ENCODE measurements at places on chromosomes 4 and X.

DNA sequence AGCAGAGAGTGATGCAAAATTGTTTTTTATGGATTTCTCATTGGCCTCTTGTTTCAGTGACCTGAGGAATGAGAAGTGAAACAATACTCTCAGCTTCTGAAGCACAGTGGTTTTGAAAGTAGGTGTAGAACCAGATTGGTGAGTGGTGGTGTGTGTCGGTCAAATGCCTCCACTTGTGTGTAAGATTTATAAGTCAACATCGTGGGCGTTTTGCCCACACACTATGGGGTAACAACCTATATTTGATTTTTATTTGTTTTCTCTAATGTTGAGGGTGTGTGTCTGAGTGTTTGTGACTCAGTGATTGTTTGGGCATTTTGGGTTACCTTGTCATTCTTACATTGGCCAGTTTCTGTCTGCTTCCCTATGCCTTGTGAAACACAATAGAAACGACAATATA lies 23.3 kb downstream of the ADGRL3 start:
- DNase-seq = no peak

- DNase-seq = no peak
Measured at GRCh38 chrX:65634732-65635131, 32.7 kb upstream of the MSN start.

- DNase-seq = no peak
Measured at GRCh38 chr4:79603681-79604080, 195.7 kb upstream of the GK2 start.

DNA sequence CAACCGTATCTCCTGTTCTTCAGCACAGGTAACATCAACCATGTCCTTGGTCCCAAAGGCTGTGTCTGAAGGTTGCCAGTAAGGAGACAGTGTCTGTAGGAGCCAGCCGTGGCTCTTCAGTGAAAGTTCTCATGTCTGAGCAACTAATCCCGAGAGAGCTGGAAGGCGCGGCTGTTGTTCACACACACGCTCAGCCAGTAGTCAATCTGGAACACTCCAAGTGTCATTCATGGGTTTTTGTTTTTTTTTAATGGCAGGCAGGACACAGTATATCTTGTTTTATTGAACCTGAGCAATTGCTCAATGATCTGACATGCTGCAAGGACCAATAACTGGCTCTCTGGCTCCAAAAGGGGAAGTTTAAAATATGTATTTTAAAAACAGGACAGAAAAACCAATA lies 48.4 kb upstream of the MAP3K15 start:
- DNase-seq = no peak

- no peak for DNase-seq
Measured at GRCh38 chrX:80817002-80817401, 7.3 kb upstream of the BRWD3 start.

- DNase-seq = no peak
Measured at GRCh38 chr4:78634011-78634664, 82.6 kb downstream of the ANXA3 start.

DNA sequence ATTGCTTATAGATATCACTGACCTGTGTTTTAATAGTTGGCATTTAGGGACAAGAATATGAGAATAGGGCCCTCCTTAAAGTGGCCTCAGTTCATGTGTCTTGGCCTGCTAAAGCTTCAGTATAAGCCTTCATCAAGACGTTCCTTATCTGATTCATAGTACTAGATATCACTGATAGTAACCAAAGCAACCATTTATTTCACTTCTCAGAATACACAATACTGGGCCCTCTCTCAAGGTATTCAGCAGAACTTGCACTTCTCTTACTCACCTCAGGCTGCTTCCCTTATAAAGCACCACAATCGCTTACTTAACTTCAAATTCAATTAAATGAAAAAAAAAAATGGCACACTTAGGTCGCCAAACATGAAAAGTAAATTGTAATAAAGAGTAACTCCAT lies 259.4 kb upstream of the PCDH7 start:
- no peak for DNase-seq

GRCh38 chrX:20218836-20219505 lies 47.7 kb downstream of the RPS6KA3 start:
- DNase-seq = no peak

DNA sequence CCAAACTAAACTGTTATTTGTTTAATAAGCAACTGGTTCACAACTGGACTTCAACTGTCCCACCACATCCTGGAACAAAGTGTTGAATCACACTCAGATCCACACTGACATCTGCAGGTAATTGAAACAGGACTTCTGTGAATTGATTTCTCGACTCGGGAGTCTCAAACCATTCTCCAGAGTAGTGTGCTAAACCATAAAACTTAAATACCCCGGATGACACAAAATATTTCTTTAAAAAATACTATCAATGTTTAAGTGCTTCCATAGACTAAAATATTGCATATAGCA lies 95.4 kb upstream of the PLAC1 start:
- DNase-seq = no peak

GRCh38 chrX:10259716-10260115 lies 102.9 kb downstream of the CLCN4 start:
- no peak for DNase-seq

DNA sequence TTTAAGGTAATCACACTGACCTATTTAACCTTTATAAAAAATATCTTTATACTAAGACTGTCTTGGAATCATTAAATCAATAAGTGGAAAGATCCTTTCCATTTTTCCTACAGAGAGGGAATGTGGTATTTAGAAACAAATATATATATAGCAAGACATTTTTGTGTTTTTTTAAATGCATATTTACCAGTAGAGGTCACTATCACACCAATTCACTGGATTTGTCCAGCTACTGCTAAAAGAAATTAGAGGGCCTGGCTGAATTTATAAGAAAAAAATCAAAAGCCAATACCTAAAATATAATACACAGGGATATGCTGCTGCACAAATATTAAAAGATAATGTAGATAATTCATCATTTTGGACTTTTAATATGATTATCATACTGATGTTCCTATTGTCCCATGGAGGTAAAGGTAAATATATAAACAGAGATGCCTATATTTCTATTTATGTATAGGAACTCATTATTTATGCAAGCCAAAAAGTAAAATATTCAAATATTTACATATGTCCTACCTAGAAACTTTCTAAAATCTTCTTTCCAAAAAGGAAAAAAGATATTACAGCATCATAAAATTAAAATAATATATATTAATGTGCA lies 69.5 kb downstream of the PDE5A start:
- no peak for DNase-seq

GRCh38 chrX:15943391-15943790 lies 88.8 kb upstream of the AP1S2 start:
- no peak for DNase-seq

DNA sequence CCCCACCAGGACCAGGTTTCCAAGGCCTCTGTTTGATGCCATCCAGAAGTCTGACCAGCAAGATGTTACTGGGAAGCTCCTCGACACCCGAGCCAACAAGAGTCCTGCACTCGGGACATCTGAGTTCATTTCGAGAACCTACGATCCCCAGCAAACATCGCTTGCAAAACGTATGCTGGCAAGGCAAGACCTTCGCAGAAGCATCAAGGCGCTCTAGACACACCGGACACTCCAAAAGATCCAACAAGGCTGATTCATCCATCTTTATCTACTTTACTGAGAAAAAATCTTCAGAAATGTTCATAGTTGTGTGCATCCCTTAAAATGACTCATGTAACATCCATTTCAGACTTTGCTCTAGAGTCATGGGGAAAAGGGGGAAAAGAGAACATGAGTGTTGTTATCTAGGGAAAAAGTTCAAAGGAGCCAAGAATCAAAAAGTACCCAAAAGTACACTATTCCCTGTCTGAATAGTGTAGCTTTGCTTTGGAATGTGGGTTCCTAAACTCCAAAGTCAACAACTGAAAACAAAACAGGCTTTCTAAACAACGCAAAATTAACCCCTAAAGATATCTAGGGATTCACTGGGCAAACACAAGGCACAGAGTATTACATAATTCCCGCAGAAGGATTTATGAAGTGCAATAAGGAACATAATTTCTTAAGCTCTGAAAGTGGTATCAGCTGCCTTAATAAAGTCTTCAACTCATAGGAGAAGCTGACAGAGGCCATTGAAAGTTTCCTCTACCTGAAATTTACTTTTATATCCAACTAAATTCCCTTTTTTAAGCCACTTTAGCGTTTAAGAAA lies 1.6 kb downstream of the SH3RF1 start:
- no peak for DNase-seq

GRCh38 chr4:16082426-16083240 lies 1.2 kb downstream of the PROM1 start:
- DNase-seq = no peak

- no peak for DNase-seq
Measured at GRCh38 chr4:26482508-26483462, 7.5 kb downstream of the CCKAR start.

DNA sequence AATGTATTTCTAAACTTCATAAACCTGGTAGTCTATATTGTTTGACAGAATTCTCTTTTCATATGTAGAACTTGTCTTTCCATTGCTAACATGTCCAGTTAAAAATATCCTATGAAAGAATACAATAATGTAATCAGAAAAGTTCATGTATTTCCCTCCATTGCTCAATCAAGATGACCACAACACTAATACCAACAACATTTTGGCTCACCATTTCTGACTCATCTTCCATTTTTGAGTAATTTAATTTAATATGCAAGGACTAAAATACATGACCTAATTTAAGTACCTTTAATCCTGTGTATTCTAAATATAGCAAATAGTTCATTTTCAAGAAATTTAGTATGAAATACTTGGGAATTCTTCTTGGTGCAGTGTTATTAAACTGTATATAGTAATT lies 239.5 kb upstream of the GPC4 start:
- DNase-seq = no peak

- no peak for DNase-seq
Measured at GRCh38 chrX:129540722-129541184, 694 bp downstream of the OCRL start.

DNA sequence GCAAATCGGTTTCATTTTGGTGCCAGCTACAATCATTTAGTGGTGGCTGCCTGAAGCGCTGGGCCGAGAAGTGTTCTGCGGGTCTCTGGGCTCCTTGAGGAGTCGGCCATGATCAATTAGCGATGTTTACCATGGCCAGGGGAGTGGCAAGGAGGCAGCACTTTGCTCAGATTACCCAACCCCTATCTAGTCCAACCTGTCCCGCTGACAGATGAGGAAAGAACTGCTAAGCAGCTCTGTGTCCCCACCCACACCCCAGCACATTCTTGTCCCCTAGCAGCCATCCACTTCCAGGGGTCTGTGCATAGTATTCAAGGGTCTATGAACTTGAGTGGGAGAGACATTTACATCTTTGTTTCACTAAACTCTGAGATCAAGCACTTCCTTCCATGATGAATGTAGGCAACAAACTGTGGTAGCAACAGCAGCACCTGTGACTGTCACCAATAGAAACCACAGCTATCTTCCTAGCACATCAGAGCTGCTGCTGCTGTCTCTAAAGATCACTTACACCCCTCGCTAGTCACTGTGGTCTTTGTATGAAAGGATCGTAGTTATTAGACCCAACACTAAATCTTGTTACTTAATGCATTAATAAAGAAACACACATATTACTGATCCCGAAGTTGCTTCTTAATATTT lies 331.6 kb downstream of the BCOR start:
- no peak for DNase-seq

GRCh38 chrX:129998021-129998420 lies 15.6 kb downstream of the BCORL1 start:
- DNase-seq = no peak

- no peak for DNase-seq
Measured at GRCh38 chr4:138627096-138627495, 384.9 kb upstream of the SLC7A11 start.

GRCh38 chr4:168643111-168643795 lies 146.4 kb downstream of the PALLD start:
- DNase-seq = no peak

- no peak for DNase-seq
Measured at GRCh38 chrX:53483416-53483815, 49.2 kb upstream of the HSD17B10 start.

DNA sequence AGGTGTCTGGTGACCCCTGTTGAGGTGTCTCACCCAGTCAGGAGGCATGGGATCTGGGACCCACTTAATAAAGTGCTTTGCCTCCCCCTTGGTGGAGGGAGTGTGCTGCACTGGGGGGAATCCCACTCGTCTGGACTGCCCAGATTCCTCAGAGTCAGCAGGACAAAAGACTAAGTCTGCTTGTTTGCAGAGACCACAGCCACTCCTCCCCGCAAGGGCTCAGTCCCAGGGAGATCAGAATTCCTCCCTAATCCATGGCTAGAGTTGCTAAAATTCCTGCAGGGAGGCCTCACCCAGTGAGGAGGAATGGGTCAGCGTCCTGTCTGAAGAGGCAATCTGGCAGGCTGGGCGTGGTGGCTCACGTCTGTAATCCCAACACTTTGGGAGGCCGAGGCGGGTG lies 442.2 kb downstream of the PABPC4L start:
- no peak for DNase-seq
